Stimulated activated CD8-positive, alpha-beta memory T cell treated with anti-CD3 and anti-CD28 coated beads, Interleukin-4, amount 100 ng/mL, for 24 hours (primary cell): ENCODE measurements at places on chromosomes 6 and 20.

DNA sequence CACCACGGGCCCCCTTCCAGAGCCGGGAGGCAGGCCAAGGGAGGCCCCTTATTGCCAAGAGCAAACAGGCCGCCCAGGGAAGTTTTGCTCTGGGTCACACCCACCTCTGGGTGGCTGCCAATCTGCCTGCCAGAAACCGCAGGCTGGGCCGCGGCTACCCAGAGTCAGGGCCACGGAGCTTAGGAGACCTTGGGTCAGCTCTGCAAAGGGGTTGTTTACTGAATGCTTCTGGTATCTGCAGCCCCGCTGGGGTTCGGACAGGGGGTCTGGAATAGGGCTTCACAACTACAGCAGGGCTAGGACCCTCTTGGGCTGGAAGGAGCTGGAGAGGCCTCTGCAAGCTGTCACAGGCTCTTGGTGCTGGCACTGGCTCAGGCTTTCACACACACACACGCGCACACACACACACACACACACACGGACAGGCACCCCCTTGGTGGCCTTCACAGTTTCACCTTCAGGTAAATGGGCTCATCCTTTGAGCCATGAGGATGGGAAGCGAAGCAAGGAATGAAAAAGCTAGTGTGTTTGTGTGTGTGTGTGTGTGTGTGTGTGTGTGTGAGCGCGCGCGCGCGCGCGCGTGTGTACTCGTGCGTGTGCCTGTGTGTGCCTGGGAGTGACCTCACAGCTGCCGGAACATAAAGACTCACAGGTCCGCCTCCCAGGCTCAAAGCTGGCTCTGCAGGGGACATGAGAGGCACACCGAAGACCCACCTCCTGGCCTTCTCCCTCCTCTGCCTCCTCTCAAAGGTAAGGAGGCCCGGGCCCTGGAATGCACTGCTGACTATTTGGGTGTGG, at the start of gene CCN5:
CCN5 (plus strand) TSS at position 669 of the 798 bp plus-strand sequence; CDS start at position 691, 22 bp downstream.
- DNase-seq, result no peak

GRCh38 chr20:25394276-25394675, 3.6 kb upstream of the ABHD12 start:
- no peak for DNase-seq

DNA sequence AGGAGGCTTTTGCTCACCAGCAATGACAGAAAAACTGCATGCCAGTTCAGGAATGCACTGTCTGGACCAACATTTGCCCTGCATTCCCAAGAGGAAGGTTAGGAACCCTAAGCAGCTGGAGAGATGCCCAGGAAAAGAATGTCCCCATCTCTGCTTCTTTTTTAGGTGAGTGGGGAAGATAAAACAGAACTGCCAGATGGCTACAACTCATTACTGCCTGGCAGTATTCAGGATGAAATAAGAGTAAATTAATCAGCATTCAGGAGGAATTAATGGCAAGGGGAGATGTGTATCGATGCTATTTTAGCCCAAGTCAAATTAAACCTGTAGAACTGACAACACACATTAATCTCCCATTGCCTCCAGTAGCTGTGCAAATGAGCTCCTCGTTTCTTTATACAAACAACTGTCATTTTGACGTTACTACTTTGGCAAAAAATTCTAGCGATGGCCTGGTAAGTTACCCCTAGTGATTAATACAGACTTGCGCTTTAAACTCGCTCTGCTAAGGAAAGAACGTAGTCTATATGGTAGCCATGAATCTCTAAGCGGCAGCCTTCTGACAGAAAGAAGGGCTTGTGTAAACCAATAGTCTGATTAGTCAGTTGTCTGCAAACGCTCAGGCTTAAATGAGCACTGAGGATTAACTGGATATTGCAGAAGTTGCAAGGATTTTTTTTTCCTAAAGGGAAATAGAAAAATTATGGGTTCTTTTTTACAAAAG, 16.7 kb upstream of the SMLR1 start:
- DNase-seq, result no peak

GRCh38 chr6:129748901-129749748, 39.1 kb upstream of the ARHGAP18 start:
- no peak for DNase-seq

DNA sequence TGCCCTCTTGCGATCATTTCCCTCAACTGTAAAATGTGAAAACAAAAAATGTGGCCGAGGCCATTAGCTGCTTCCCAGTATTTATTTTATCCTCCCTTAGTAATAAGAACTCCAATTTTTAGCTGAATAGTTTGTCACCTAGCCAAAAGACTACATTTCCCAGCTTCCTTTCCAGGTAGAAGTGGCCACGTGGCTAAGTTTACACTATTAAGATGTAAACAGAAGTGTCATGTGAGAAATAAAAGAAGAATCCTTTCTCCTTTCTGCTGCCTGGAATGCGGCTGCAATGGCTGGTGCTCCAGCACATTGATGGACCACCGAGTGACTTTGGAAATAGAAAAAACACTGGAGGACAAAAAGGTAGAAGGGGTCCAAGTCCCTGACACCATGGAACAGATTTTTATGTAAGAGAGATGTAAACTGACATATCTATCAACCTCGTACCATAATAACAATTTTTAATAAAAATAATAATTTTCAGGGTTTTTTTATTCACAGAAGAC, 268.8 kb downstream of the PKHD1 start:
- DNase-seq, result no peak

DNA sequence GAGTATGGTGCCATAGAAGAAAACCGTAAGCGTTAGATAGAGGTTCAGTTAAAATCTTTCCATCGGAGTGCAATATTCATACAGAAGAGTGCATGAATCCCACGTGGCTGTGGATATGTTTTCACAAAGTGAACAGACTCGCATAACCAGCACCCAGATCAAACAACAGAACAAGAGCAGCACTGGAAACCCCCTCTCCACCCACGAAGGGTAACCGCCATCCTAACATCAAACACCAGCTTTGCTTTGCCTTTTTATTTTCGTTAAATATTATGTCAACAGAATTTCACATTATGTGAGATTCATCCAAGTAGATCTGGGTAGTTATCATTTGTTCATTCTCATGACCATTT, 4.7 kb downstream of the GTSF1L start:
- DNase-seq, result peak; percentile 19

- DNase-seq, result no peak
These were observed 65.3 kb downstream of the AFG1L start for GRCh38 chr6:108359901-108360882.

- no peak for DNase-seq
These were observed 430.8 kb upstream of the RUNX2 start for GRCh38 chr6:44897316-44897715.

GRCh38 chr6:146194434-146194833, 165.6 kb downstream of the GRM1 start:
- no peak for DNase-seq

- DNase-seq, result peak; percentile 81
These were observed at the start of gene GGT7 for GRCh38 chr20:34872622-34873224. Gene GGT7 (minus strand): TSS chr20:34872856. CDS start chr20:34872815, 41 bp downstream.

DNA sequence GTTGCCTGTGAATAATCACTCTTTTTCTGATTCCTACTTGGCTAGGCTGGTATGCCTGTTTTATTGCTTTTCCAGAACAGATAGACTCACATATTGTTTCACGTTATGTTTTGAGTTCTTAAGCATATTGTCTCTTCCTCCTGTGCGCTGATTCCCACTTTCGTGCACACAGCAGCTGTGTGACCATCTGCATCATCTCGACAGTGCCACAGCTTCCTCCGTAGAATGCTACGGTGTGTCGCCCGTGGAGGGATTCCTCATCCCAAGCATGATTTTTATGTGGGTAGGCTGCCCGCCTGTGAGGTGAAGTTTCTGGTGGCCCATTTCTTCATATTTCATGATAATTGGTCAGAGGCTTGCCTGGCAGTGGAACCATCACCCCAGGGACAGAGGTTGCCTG, 31.8 kb downstream of the PLCB4 start:
- no peak for DNase-seq

DNA sequence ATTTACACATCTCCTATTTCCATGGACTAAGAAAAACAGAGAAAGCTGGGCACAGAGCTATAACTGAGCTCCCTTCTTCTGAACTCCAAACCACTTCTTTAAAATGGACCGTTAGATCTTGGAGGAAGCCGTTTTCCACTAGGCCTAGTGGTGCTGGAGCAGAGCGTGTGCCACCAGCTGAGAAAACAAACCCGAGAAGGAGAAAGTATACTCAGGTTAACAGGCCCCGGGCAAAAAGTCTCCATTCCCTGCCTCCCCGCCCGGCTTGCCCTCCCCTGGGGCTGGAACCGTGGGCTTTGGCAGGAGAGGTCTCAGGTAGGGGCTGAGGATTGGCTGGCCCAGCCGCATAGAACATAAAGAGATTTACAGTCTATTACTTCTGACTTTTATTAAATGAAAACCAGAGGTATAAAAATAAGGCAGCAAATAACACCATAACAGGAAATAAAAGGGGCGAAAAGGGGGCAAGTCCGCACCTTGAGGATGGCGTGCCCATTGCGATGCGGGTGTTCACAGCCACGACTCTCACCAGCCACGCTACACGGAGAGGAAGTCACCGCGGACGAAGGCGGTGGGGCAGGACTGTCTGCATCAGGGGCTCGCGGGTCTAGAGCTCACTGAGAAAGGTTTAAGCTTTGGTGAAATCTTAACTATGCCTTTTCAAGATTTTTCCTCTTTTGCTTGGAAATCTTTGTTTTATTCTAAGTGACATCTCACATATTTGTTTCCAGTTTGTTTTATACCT, 191.2 kb upstream of the GMDS start:
- DNase-seq, result no peak

- no peak for DNase-seq
These were observed 60.8 kb downstream of the NPEPL1 start for GRCh38 chr20:58753267-58753921.

GRCh38 chr6:37083243-37084138, 78.0 kb downstream of the FGD2 start:
- DNase-seq, result no peak

GRCh38 chr6:111681860-111682259, 76.2 kb upstream of the TRAF3IP2 start:
- no peak for DNase-seq

GRCh38 chr6:132490024-132490423, 22.9 kb downstream of the STX7 start:
- no peak for DNase-seq

DNA sequence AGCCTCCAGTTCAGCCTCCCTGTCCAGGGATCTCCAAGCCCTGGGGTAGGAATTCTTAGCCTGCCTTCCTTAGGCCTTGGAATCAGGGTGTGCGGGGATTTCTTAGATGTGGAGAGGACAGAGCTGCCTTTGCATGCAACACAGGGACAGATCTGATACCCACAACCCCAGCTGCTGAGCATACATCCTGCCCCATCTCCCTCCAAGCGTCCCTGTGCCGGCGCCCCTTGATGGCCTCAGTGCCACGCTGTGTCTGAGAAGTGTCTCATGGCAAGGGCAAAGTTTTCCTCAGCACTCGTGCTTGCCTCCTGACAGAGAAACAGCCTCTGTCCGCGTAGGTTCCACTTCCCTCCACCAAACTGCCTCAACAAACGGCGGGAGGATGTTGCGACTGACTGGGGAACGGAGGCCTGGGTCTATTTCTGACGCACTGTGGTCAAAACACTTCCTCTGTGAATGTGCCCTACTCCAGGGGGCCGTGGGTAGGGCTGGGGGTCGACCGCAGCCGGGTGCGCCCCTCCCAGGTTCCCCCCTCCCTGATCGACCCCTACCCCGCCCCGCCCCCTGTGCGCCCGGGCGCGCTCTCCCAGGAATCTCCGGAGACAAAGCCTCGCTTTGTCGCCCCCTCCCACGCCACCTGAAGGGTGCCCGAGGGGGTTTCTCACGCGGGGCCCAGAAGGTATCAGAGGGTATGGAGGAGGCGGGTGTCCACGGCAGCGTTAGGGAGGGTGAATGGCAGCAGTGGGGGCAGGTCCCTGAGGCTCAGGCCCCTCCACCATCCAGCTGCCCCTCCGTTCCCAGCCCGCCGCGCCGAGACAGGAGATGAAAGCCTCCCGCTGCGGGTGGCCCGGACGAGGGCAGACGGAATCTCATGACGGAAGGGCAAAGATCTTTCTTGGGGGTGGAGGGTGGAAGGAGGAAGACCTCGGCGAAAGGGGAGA, 806 bp downstream of the MICAL1 start:
- DNase-seq, result peak; percentile 52
